ENCODE measurements at places on chromosomes 6 and 20.

- no peak for DNase-seq
Measured at GRCh38 chr20:48154040-48154765, 368.9 kb upstream of the SULF2 start.

DNA sequence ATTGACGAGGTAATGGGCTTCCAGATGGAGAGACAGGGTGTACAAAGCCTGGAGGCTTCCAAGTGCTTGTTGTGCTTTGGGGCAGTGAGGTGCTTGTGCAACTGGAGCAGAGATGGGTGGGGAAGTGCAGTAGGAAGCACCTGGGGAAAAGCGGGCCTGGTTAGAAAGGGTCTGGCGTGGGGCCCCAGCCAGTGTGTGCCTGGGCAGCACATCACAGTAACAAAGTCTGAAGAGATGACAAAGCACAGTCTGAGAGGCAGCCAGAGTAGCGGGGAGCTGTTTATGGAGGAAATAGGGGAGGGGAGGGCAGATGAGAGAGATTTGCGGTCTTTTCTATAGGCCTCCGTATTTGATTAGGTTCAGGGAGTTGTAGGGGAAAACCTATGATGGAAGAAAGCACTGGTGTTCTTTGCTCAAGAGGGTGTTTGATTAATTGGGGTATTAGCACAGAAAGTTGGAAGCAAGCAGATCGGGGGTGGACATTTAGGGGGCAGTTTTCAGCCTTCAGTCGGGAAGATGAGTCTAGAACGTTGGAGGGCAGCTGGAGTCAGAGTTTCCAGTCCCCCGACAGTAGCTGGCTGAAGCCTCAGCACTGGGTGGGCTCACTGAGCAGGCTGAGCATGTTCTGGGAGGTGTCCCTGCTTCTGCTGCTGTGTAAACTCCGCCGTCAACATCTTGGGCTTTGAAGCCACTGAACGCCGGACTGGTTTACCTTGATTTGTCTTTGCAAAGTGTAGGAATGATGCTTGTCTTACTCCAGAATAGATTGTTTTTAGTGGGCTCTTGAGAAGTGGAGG lies 15.5 kb upstream of the MROH8 start:
- no peak for DNase-seq

DNA sequence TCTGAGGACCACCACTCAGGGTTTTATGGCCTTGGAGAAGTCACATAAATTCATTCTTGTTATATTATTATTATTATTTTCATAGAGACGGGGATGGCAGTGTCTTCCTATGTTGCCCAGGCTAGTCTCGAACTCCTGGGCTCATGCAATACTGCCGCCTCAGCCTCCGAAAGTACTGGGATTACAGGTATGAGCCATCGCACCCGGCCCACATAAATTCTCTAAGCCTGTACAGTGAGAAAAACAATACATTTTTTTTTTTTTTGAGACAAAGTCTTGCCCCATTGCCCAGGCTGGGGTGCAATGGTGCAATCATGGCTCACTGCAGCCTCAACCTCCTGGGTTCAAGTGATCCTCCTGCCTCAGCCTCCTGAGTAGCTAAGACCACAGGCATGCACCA lies 753 bp upstream of the FASTKD5 start:
- no peak for DNase-seq

GRCh38 chr6:111379831-111380230 lies 103.2 kb downstream of the REV3L start:
- no peak for DNase-seq

DNA sequence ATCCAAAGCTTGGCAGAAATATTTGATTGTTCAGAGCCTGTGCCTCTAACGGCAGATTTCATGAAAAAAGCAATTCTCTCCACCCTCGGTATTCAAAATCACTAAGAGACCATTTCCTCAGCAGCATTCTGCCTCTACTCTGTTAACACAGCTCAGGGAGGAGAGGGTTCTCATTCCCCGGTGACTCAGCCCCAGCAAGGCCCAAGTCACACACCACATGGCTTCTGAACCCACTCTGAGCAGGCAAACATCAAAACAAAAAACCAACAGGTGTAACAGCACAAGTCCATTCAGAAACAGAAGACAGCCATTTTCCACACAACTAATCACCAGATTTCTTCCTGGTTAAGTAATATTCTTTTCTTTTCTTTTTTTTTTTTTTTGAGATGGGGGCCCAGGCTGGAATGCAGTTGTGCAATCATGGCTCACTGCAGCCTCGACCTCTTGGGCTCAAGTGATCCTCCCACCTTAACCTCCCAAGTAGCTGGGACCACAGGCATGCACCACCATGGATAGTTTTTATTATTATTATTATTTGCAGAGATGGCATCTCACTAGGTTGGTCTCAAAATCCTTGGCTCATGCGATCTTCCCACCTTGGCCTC lies 55.4 kb downstream of the GFOD1 start:
- DNase-seq, result peak; percentile 42

DNA sequence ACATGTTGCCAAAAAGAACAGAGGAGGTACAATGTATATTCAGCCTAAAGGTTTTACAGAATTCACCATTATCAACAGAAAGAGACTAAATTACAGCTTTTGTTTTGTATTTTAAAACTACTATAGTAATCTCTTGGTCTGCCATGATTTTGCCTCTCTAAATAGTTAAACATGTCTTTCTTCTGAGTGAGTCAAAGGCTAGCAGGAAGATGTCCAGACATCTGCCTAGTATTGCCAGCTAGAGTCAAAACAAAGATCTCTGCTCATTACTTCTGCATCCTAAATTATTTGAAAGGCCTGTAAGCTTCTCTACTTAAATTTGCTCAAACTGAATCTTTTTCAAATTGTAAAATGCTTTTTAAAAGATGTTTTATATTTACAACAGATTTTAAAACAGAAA lies 8.8 kb downstream of the ASF1A start:
- DNase-seq, result no peak

DNA sequence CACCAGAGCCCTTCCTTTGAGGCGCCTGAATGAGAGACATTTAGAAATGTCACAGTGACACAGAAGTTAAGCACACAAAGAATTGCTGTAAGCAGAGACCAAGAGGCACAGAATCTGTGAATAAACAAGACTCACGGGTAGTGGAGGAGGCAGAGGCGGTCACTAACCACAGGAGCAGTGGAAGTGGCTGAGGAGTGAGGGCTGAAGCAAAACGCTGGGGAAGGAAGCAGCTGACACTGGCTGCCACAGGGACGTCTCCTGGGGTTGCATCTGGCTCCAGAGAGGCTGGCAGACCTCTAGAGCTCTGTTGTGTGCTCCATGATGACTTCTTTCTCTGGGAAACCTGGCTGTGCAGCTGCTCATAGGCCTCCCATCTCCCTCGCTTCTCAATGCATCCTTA lies 65.0 kb upstream of the SLC2A12 start:
- no peak for DNase-seq

DNA sequence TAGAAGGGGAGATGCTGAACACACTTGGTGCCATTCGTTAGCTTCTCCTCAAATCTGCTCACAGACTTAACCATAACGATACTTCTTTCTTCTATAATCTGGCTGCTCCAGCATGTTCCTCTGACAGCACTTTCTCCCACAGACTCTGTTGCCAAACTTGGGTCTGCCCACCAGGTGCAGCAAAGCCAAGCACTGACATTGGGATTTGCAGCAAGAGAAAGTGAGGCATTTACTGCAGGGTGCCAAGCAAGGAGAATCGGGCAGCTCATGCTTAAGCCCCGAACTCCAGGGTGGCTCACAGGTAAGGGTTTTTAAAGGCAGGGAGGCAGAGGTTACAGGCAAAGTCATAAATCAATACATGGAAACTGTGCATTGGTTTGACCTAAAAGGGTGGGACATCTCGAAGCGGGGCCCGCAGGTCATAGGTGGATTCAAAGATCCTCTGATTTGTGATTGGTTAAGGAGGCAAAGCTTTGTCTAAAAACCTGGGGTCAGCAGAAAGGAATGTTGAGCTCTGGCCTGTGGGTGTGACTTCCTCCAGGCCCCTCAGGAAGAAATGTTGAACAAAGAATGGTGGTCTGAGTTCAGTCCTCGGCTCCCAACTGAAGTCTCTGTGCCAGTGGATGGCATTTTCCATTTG lies 25.1 kb upstream of the PNPLA1 start:
- no peak for DNase-seq

- DNase-seq, result no peak
Measured at GRCh38 chr6:6752129-6752528, 163.6 kb downstream of the LY86 start.

GRCh38 chr20:61166324-61166723 lies 85.7 kb upstream of the CDH4 start:
- DNase-seq, result no peak

DNA sequence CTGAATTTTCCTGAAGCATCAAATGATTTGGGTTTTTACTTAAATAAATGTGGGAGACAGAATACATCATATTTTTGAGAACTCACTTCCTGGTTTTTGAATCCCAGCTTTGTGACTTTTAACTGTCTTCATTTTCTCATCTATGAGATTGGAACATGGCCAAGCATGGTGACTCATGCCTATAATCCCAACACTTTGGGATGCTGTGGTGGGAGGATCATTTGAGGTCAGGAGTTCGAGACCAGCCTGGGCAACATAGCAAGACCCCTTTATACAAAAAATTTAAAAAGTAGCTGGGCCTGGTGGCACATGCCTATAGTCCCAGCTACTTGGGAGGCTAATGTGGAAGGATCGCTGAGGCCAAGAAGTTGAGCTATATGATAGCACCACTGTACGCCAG lies 122.3 kb downstream of the QKI start:
- no peak for DNase-seq

GRCh38 chr6:35911871-35912653 lies 8.8 kb downstream of the SRPK1 start:
- DNase-seq, result no peak

- no peak for DNase-seq
Measured at GRCh38 chr6:168920289-168920688, 333.4 kb downstream of the THBS2 start.

DNA sequence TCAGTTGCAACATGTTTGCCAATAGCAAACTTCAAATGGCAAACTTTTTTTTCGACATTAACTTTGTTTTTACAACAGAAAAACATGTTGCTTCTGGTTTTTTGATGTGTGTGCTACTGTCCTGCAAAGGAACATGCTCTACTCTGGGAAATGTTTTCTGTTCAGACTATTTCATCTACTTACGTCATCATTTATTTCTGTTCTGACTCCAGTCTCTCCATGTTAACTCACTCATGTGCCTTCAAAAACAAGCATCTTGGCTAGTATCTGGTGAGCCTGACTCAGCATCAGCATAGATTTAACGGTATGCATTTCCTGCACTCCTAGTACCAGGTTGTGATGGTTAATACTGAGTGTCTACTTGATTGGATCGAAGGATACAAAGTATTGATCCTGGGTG lies 36.1 kb upstream of the MAP7 start:
- DNase-seq, result no peak
